ENCODE measurements at places on chromosomes 7 and 10.

DNA sequence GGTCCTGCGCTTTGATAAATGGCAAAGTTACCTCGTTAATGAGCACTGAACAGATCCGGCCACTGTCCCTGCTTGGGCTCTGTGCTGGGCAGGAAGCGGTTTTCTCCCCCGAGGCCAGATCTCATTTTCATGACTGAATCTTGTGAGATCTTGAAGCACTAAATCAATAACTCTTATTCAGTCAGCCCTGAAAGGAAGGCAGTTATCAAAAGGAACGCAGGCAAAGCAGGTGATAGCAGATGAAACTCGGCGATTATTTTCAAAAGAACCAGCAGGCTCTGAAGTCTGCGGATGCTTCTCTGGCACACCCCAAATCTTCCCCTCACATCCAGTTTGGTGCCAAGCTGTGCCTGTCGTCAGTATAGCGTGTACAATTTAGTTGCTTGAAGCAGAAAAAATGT lies 228.7 kb downstream of the BAMBI start:
- DNase-seq: no peak

DNA sequence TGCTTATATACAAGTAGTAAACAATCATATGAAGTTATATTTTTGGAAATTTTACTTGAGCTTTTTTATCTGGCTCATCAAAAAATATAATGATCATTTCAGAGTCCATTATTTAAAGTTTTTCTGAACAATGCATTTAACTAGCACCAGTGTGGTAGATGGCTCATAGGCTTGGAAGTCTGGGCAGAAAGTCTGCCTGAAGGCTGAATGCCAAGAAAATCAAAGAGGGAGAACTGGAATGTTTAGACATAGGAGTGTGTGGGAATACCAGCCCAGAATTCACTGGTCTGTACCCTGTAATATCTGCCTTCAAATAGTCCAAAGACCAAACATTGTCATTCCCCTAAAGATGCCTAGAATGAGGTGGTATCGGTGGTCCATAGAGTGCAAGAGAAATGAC lies 40.3 kb upstream of the ANK3 start:
- no peak for DNase-seq

GRCh38 chr7:139567647-139568345 lies 44.3 kb downstream of the CLEC2L start:
- DNase-seq: no peak

- no peak for DNase-seq
These were observed 99.6 kb downstream of the NRP1 start for GRCh38 chr10:33234831-33235237.

DNA sequence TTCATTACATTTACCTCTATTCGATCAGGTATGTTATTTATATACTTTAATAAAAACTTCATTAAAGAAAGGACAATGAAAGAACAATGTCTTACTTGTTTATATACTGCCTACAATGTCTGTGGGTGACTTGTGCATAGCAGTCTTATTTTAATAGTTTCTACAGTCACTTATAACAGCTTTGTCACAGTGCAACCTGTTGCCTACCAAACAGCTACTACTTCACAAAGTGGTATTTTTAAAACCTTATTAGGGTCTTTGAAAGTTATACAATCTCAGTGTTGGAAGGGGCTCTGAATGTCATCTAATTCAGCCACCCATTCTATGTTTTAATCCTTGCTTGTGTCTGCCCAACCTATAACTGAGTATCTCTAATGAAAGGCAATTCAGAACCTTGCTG lies 19.0 kb downstream of the MTPN start:
- no peak for DNase-seq

- DNase-seq: no peak
These were observed 158.9 kb upstream of the GPR26 start for GRCh38 chr10:123507298-123507697.

DNA sequence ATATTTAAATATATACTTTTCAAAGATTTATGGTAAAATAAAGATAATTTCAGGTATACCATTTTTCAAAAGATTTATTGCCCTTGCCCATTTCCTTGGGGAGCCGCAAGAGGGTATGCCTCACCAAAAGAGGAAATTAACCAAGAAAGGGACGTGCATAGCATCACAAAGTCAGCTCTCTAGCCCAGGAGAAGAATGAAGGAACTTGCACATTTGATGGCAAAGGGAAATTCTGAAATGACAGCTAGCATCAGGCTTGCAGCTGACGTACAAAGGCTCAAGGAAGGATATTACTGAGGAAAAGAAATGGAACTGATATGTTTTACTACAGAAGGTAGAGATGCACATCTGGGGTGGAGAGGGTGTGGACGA lies 93.6 kb upstream of the RSU1 start:
- DNase-seq: no peak

DNA sequence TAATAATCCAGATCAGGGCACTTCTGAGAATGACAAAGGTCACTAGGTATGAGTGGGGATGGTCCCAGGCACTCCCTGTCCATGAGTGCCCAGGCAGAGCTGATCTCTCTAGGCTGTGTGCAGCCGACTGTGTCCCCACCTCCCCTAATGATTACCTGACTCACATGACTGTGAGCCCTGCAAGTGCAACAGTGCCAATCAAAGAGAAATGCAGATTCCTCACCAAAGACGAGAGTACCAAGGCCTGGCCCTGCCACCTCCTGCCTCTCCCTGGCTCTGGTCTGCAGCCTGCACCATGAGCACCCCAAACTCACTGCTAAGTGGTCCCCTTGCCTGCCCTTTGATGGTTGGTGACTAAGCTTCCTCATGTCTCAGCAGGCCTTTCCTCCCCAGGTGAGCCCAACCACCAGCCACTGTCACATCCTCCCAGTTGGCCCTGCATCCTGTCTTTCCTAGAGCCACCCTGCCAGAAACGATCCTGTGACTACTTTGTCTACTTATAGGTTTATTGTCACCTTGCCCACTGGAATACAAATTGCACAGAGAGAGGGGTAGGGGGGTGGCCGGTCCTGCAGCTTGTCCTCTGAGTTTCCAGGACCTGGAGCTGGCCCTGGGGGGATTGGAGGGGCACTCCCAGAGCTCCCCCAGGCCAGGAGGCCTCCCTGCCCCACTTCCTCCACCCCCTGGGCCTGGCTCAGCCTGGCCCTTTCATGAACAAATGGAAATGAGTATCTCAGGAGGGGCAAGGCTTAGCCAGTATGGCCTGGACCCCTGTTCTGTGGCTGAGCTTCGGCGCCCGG lies 22.4 kb upstream of the GDF10 start:
- DNase-seq: no peak

DNA sequence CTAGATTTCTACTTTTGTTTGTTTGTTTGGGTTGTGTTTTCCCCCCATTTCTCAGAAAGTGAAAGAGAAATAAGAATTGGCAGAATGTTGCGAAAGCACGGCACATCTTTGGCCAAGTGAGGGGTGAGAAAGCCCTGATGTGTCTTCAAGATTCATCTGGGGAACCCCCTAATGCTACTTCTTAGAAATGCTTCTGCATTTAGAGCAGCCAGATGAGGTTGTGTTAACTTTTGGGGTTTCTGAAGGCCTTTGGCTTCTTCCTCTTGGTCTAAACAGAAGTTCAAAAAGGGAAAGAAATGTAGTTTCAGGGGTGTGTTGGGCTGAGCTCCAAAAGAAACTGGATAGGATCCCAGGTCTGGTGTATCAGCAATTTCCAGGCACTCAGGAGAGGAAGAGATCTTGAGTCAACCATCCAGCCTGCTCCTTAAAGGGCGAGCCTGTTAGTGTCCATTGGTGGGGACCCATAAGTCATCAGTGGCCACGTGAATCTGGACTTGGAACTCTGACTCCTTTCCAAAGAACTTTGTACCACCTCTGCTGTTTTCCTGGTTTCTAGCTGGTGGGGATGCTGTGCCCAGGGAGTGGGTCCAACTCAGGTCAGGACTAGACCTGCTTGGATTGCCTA lies 6.5 kb downstream of the DUSP5 start:
- no peak for DNase-seq

- no peak for DNase-seq
These were observed 14.2 kb upstream of the SVIL start for GRCh38 chr10:29648983-29649268.

DNA sequence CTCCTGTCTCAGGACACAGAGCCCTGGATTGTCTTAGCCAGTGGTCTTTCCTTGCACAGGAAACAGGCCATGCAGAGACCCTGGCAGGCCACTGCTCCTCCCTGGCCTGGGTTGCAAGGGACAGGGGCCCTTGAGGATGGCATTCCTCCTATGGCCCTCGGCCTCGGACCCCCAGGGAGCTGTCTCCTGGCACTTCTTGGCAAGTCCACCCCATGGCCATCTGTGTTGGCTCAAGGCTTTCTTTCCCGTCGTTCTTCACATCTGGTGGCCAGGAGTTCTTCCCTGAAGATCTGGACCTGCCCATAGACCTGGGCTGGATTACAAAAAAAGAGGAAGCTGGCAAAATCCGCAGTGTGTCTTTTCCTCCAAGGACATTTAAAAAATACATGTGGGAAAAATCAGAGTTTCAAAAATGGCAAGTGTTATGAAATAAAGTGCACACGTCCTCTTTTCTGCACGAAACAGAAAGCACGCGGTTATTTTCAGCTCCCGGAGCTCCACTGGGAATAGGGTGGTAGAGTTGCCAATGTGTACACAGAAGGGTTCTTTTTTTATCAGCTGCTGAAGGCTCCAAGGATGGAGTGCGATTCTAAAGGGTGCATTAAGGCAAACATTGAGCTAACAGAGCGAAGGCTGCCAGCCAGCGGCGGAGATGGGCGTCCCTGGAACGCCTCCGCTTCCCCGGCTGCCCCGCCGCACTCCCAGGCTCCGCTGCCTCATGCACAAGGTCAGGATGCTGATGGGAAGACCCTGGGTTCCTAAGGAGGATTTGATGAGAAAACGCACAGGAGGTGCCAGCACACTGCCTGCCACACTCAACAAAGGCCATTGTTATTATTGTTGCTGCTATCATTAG lies 62.8 kb upstream of the FAM20C start:
- DNase-seq: no peak

- no peak for DNase-seq
These were observed 133.9 kb downstream of the AASS start for GRCh38 chr7:122010116-122010515.

DNA sequence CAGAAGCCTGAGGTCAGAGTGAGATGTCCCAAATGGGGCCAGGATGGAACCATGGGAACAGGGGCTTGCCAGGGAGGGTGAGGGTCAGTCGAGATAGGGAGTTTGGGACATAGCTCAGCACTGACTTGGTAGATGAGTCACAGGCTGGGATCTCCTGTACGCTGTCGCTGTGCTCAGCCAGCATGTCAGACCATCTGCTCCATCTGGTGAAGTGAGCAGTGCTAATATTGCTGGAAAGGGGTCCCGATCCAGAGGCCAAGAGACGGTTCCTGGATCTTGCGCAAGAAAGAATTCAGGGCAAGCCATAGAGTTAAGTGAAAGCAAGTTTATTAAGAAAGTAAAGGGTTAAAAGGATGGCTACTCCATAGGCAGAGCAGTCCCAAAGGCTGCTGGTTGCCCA lies 505.6 kb downstream of the GALNT17 start:
- no peak for DNase-seq

DNA sequence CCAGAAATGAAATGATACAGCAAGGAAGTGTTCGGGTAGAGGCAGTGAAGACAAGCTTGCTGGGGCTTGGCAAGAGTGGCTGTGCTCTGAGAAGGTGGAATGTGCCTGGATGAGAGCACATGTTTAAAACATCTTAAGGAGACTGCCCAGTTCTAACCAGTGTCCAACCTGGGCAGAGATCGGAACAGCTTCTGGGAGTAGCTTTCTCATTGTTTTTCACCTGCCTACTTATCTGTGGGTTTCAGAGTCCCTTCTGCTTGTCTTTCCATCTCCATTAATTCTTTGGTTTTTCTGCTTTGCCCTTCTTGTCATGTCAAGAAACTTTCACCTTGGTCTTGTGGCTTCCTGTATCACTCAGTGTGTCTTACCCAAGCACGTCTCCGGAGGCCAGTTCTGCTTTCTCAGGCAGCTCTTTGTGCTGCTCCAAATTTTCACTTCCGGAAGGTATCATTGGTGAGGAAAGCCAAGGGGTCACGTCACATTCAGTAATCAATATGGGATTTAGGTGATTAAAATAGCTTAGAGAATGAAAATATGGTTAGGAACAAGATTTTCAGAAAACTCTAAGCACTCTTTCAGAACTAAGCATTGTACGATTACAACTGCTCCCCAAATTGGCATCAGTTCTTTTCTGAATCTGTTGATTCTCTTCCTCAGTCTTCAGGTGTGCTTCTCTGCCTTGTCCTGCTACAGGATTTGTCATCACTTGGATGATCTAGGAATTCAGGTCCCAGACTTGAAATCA lies 5.5 kb upstream of the LAMB4 start:
- no peak for DNase-seq

- DNase-seq: no peak
These were observed 103.4 kb downstream of the SAMD9 start for GRCh38 chr7:93014410-93014809.

DNA sequence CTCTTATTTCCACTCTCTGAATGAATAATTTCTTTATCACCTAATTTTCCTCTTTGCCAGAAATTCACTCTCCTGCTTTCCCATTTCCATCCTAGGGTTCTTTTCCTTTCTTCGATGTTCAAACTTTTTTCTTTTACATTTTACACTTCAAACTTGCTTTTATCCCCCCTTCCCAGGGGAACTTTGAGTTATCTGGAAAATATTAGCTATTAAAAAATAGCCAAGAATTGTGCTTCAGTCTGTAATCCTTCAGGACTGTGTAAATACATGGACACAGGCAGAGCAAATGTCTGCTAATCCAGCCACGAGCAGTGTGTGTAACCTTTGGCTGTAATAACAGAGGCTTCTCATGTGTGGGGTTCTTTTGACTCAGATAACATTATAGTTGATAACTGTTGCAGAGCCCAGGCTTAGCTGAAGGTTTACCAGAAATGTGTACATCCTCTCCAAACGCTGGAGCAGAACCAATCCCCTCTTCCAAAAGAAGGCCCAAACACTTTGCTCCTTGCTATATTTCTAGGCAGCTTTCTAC lies 4.6 kb downstream of the ASB4 start:
- DNase-seq: no peak

GRCh38 chr7:30605832-30606231 lies 11.2 kb downstream of the GARS1 start:
- DNase-seq: no peak

GRCh38 chr7:73345951-73346350 lies 18.0 kb downstream of the FKBP6 start:
- no peak for DNase-seq

DNA sequence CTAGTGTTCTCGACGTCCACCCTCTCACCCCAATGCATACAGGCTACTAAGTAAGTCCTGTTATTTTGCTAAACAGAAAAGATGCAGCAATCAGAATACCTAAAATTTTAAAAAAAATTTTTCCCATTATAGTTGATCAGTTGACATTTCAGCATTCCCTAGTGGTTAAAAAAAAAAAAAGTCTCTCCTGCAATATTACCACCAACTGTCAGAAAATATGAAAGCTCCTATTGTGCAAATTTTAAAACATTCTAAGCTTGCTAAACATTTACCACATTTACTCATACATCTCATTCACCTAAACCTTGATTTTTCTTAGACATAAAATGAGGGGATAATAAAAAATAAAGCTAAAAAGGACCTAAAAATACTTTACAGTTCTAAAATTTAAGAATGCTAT lies 165.6 kb downstream of the AVL9 start:
- DNase-seq: no peak

DNA sequence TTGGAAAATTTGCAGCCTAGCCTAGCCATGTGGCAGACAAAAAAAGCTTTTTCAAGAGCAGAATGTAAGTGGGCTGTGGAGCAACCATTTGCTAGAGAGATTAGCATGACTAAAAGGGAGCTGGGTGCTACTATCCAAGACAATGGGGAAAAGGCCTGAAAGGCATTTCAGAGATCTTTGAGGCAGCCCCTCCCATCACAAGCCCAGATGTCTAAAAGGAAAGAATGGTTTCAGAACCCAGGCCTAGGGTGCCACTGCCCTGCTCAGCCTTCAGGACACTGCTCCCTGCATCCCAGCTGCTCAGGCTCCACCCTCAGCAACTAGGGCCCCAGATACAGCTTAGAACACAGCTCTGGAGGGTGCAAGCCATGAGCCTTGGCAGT lies 24.7 kb downstream of the PNLIPRP3 start:
- DNase-seq: no peak
